ELR (cell line): ENCODE measurements at places on chromosomes 11 and 22.

GRCh38 chr11:120749395-120749794, 237.8 kb downstream of the GRIK4 start:
- DNase-seq: no peak

DNA sequence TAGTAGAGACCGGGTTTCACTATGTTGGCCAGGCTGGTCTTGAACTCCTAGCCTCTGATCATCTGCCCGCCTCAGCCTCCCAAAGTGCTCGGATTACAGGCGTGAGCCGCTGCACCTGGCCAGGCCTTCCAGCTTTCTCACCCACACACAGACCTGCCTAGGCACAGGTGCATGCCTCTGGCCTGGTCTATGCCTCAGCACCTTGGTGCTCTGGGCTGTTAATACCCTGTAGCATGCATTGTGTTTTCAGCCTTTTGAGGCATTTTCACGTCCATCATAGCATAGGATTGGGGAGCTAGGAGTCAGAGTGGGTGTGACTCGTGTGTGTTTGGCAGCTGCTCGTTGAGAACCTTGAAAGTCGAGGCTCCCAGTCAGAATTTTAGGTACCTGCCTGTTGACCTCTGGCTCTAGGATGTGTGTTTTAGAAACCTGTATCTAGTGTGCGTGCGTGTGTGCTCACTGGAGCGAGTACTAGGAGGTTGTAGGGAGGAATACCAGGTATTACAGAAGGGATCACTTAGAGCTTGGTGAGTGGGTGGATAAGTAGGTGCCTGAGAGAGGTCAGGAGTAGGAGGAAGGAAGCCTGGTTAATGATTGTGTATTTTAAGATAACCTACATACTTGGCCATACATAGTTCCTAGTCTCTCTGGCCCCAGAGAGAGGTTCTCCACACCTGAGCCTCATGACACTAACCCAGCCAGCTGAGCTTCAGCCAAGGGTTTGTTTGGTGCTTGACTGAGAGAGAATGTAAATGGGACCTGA, 20.0 kb downstream of the CRKL start:
- no peak for DNase-seq

DNA sequence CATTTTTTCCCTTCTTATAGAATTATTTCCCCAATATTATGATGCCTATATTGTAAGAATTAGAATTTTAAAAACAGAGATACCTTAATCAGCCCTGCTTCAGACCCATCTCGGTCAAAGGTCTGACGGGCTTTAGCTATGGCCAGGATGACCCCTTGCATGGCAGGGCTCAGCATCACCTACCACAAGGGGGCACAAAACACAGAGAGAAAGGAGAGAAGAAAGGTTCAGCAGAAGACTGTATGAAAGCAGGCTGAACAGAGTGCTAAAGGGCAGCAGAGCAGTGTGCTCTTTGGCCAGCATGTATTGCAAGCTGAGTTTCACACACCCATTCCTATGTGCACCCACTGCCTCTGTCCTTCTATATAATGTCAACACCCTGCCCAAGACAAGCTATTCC, 26.8 kb downstream of the CLDN25 start:
- DNase-seq: peak; percentile 47

- no peak for DNase-seq
Observed at GRCh38 chr11:8477151-8477550, 116.9 kb downstream of the STK33 start.

DNA sequence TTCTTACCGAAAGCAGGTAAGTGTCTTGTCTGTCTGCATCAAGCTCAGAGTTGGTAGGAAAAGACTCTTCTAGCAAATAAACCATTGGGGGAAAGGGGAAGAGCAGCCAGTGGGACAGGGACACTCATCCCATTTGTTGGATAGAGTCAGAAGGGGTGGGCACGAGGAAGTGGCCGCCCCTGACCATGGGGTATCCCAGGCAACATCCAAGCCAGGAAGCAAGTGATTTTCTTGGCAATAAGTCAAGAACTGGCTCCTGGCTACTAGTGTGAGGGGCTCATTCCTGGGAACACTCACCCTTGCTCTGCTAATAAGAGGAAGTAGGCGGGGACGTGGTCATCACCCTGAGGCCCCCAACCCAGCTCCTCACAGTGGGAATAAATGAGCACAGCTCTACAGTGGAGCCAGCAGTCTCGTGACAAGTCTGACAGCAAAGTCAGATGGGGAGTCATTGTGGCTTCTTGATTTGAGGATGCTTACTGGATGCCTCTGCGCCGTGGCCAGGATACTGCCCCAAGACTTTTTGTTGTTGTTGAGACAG, 6.7 kb downstream of the SLC25A18 start:
- peak; percentile 55 for DNase-seq

GRCh38 chr11:95716266-95716665, 73.3 kb downstream of the FAM76B start:
- DNase-seq: no peak

GRCh38 chr11:26828288-26828687, 106.4 kb upstream of the SLC5A12 start:
- DNase-seq: no peak

- DNase-seq: no peak
Observed at GRCh38 chr11:118151431-118151830, 1.2 kb downstream of the SCN4B start.

DNA sequence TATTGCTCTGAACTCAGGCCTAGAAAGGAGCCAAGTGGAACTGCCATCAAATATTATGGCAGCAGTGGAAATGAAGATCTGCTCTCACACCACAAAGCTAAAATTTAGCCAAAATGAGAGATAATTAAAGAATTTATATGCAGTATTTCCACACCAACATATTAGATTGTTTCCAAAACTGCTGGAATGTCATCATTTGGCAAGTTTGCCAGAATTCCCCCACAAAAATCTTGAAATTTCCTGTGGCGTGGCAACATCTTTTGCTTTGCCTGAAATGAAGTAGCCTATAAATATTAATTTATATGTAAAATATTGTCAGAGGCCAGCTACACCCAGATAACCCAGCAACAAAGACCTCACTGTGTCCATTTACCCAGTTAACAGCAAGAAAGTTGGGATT, 13.8 kb downstream of the C11orf71 start:
- no peak for DNase-seq

DNA sequence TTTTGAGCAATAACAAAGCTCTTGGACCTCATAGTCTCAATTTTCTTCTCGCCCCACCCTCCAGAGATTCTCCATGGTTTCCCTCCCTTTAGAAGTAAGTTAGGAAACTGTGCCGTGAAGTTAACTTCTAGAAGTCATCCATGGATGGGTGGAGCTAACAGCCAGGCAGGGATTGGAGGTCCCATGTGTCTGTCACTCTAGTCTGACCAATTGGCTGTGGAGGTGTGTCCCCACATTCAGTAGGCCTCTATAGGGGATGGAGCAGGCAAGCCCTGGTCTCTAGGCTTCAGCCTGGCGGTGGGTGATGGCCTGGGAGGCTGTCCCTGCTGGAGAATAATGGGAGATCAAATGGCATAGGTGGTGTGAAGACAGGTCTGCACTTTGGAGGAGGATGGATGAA, 50.7 kb downstream of the TP53I11 start:
- DNase-seq: peak; percentile 64

DNA sequence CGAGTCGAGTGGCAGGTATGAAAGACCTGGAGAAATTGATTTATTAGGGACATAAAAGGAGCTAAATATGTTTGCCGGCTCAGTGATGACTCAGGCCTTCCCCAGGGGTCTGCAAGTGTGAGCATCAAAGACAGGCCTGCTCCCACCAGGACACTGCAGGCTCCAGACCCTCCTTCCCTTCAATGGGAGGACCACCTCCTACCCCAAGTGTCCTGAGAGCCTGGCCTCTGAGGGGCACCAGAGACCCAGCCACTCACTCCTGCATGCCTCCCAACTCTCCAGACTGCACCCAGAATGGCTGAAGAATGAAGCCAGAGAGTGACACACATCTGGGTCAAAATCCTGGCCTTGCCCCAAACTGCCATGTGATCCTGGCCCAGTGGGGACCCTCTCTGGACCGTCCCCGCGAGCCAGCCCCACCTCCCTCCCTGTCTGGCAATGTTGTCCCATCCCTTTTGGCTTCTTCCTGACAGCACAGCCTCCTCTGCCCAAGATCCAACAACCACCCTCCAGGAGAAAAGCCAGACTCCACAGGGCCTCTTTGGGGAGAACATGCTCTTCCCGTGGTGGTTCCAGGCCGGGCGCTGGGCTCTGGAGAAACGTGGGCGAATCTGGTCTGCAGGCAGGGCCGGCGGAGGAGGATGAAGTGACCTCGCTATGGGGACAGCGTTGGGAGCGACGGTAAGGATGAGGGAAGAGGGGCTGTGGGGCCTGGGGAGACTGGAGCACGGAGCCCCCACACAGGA, 36.2 kb downstream of the CYTH4 start:
- DNase-seq: no peak

DNA sequence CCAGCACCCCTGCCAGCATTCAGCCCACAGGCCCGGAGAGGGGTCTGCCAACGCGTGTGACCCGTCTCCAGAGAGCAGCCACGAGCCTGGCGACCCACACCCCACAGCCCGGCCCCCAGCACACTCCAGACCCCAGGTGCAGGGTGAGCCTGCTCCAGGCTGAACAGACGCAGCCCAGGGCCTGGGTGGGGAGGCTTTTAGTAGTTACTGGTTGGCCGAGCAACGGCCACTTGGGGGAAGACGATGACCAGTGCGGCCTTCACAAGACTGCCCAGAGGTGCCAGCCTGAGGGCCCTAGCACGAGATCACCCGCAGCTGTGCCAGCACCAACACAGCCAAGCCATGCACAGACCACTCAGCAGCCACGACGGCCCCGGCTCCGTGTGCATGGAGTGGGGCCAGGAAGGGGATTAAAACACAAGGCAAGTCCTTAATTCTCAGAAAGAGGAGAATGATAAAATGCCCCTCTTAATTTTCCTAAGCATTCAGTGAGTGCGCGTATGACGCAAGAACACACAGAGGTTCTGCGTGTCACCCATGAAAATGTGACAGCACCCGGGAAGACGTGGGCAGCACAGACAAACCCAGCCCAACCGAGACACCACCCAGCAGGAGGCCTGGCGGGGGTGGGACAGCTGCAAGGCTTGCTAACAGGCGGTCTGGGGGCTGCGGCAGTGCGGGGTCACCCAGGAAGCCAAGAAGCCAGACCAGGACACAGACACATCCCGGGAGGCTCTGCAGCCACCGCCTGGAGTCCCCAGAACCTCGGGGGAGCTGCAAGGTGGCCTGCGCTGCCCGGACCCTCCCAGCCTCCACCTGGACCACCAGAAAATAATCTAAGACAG, 47.6 kb downstream of the BRD1 start:
- no peak for DNase-seq

DNA sequence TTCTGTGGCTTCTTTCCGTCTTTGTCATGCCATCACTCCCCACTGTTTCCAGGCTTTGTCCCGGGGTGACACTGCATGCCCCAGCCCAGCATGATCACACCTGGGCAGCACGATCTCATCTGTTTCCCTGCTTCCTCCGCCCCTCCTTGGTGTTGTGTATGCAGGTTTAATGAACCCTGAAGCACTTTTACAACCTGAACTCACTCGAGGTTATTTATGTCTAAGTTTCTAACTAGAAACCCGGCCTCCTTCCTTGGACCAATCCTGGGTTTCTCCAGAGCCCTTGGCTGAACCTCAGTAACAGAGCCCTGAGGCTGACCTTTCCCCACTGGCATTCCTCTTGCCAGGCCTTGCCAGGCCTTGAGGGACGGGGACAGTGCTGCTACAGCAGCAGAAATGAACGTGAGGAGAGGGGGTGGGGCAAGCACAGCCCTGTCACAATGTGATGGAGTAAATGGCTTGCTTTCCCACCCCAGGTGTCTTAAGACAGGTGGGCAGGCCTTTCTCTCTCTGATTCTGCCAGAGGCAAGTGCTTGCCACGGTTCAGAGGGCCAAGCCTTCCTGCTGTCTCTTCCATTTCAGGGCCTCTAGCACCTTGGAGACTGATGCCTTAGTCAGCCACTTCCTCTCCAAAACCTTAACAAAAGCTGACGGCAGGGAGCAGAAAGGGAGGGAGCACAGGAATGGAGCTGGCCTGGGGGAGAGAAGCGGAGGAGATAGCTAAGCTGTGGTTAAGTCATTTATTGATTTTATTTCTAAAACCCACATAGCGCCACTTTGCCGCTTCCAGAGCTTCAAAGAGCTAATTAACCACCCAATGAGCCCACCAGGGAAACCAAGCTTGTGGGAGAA, 3.1 kb upstream of the PYGM start:
- peak; percentile 78 for DNase-seq

- no peak for DNase-seq
Observed at GRCh38 chr22:23230348-23231068, 50.2 kb downstream of the BCR start.

- no peak for DNase-seq
Observed at GRCh38 chr11:7639643-7640025, 33.7 kb downstream of the CYB5R2 start.

- DNase-seq: peak; percentile 5
Observed at GRCh38 chr11:17898782-17899181, 114.1 kb downstream of the SERGEF start.

- no peak for DNase-seq
Observed at GRCh38 chr11:125214601-125215565, 50.3 kb downstream of the PKNOX2 start.

DNA sequence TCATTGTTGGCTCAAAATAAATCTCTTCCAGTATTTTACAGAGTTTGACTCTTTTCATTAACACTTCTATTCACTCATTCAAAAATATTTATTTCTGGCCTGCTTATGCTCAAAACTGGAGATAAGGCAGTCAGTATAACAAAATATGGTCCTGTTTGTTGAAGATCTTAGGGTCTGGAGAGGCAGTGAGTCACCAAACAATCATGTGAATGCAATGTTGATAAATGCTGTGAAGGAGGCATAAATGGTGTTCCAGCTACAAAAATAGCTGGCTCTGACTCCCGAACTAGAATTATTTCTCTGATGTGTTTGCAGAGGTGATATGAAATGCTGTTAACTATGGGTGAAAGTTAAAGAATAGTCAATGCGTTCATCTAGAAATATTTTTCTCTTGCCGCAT, 390.6 kb downstream of the AASDHPPT start:
- peak; percentile 63 for DNase-seq

DNA sequence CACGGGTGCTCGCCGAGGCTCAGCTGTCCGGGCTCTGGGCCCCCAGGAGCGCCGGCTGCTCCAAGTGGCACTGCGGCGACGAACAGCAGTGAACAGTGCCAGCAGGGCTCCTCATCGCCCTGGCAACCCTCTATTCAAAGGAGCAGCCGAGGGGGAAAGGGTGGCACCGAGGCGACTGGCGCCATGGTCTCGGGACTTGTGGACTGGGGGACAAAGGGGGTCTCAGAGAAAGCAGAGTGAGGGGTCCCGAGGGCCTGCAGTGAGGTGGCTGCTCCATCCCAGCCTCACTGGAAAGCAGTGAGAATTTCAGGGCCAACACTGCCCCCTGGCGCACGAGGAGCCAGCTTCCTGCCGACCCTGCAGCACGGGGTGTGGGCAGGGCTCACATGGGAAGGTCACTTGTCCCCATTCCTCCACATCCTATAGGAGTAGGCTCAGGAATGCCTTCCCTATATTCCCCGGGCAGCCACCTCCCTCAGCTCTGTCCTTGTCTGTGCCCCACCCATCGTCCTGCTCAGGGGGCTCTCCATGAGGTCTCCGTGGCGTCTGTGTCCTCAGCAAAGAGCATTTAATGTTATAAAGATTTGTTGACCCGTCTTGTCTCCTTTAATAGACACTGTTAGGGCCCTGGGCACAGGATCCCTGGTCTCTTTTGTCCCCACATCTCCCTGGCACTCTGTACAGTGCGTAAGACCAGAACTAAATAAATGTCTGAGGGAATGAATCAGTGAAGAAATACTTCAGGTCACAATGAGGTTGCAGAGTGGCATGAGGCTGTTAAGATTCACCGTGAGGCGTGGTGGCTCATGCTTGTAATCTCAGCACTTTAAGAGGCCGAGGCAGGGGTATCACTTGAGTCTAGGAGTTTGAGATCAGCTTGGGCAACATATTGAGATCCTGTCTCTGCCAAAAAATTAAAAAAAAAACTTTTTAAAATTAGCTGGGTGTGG, 26.4 kb downstream of the LRFN4 start:
- peak; percentile 81 for DNase-seq
